ENCODE measurements at places on chromosomes 6 and 20.

- DNase-seq: no peak
These were observed 92.2 kb upstream of the MPC1 start for GRCh38 chr6:166474721-166475565.

DNA sequence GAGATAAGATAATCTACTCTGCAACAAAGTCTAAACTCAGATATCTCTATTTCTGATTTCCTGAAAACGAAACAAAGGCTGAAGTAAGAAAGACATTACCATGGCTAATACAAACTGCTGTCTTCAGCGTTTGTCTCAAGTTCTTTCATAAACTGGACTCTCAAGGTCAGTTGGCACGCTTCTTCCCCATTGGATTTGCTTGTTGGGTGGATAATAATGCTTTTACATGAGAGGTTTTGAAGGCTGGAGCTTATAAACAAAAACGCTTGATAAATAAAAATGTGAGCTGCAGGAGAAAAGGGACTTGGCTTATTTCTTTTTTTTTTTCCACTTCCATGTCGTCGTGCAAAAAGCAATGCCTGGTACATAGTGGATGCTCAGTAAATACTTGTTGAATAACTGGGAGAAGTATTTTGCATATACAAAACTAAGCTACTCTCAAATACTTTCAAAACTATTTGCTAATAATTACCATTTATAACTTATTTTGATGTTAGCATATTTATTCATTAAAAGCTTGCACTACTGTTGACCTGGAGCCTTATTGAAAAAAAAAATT lies 65.7 kb upstream of the EEF1A1 start:
- no peak for DNase-seq

- DNase-seq: no peak
These were observed 95.8 kb upstream of the STXBP5 start for GRCh38 chr6:147108259-147108910.

DNA sequence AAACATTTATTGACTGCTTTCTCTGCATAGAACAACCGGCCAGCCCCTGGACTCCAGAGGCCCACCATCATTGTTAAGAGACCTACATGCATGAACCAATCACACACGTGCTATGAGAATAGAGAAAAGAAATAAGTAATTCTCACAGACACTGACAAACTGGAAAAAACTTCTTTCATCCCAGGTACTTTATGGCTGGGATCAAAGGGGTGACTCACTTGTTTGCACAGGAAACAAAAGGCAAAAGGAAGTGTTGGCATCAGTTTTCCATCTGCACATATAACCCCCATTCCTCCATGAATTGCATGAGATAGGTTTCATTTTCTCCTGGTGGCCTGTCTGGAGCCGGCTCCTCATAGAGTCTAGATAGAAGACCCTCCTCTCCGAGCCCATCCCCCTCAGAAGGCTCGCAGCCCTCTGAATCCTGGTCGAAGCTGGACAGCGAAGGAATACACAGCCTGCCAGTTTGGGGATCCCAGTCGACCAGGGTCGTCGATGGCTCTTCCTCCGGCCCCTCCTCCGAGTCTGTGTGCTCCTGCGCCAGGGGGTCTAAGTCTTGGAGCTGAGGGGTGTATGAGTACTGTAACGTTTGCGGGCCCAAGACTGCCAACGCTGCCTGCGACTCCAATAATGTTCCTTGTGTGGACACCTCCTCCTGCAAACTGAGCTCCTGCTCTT lies 43.3 kb downstream of the IL20RA start:
- peak; percentile 39 for DNase-seq

DNA sequence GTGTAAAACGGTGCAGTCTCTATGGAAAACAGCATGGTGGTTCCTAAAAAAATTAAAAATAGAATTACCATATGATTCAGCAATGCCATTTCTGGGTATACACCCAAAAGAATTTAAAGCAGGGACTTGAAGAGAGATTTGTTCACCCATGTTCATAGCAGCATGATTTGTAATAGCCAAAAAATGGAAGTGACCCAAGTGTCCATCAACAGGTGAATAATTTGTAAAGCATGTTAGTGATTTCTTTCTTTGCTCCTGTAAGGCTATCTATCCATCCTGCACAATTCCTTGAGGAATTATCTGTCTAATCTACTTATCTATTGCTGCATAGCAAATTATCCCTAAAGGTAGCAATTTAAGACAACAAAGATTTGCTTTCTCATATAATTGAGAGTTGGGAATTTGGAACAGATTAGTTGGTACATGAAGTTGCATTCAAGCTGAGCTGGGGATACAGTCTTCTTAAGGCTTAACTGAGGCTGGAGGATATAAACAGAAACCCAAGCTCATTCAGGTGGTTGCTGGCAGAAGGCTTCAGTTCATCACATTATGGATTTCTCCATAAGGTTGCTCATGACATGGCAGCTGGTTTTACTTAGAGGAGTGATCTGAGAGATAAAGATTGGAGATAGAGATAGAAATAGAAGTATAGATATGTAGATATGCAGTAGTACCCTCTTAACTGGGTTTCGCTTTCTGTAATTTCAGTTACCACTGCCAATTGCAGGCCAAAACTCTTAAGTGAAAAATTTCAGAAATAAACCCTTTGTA lies 62.0 kb downstream of the IL22RA2 start:
- DNase-seq: no peak

DNA sequence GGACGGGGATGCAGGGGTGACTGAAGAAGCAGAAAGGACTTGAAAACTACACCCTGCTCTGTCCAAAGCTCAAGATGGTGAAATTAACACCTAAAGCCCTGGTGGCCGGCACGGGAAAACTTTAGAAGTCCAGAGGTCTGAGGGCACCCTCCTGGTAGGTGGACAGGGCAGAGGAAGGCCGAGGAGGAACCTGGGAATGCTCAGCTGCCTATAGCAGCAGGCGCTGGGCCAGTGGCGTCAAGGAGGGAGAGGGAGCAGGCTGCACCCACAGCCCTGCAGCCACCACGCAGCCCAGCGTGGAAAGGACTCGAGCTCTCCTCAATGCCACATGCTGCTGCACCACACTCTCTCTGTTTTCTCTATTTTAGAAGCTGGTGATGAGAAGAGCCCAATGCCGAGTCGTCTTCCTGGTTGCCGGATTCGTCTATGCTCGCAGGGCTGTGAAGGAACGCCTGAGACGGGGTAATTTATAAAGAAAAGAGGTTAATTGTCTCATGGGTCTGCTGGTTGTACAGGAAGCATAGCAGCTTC lies 248.3 kb upstream of the AFDN start:
- DNase-seq: no peak

DNA sequence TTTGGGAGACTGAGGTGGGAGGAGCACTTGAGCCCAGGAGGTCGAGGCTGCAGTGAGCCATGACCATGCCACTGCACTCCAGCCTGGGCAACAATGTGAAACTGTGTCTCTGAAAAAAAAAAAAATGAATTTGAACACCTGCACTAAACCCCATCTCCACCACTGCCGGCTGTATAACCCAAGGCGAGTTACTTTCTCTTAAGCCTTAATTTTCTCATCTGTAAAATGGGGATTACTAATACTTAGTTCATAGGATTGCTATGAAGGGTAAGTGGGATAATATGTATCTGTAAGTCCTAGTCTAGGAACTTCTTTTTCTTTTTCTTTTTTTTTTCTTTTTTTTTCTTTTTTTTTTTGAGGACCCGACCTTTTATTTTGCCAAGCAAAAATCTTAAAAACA lies 61.5 kb downstream of the SHLD1 start:
- DNase-seq: no peak

- no peak for DNase-seq
These were observed 126.0 kb upstream of the LRFN2 start for GRCh38 chr6:40713002-40713719.

- DNase-seq: no peak
These were observed 22.4 kb upstream of the PBOV1 start for GRCh38 chr6:138240476-138241245.

GRCh38 chr6:140275725-140276124 lies 901.3 kb upstream of the CITED2 start:
- DNase-seq: no peak

- DNase-seq: no peak
These were observed 114.6 kb downstream of the RCAN2 start for GRCh38 chr6:46376562-46377061.

- peak; percentile 58 for DNase-seq
These were observed 842.2 kb downstream of the EPHA7 start for GRCh38 chr6:92577077-92577719.

- DNase-seq: no peak
These were observed 99.2 kb upstream of the TMEM181 start for GRCh38 chr6:158460602-158461169.

DNA sequence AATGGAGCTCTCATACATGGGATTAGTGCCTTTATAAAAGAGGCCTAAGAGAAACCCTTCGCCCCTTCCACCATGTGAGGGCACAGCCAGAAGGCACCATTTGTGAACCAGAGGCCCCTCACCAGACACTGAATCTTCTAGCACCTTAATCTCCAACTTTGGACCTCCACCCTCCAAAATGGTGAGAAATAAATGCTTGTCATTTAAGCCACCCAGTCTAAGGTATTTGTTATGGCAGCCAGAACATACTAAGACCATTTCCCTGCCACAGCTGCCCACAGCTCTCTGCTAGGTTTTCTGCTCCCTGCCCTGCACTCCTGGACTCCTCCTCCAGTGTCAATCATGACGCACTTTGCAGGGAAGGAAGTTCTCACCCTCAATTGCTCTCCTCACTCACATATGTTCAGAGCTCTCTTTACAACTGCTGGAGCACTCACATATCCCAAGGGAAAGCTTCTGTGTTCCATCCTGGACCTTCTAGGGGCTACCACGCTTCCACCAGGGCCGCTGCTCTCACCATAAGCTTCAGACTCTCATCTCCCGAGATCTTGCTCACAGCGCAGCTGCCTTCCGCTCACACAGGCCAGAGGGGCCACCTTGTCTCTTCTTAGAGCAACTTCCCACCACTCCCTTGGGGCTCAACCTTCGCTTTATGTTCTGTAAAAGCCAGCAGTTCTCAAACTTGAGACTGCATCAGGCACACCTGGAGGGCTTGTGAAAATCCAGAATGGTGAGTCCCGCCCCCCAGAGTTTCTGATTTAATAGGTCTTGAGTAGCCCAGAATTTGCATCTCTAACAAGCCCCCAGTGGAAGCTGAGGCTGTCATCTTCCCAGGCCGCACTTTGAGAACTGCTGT lies 1.6 kb upstream of the LY86 start:
- no peak for DNase-seq

DNA sequence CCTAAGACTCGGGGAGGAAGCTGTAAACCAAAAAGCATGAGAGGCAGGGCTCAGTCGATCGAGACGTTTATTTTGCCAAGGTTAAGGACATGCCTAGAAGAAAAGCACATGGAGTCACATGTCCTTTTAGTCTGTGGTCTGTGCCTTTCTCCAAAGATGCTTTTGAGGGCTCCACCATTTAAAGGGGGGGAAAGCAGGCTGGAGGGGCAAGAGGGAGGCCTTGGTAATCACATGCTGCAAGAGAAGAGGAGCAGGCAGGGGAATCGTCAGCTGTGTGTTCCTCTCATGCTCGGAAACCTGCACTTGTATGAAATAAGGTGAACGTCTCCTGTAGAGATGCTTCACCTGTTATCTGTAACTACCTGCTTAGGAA lies 9.1 kb upstream of the YTHDF1 start:
- no peak for DNase-seq

DNA sequence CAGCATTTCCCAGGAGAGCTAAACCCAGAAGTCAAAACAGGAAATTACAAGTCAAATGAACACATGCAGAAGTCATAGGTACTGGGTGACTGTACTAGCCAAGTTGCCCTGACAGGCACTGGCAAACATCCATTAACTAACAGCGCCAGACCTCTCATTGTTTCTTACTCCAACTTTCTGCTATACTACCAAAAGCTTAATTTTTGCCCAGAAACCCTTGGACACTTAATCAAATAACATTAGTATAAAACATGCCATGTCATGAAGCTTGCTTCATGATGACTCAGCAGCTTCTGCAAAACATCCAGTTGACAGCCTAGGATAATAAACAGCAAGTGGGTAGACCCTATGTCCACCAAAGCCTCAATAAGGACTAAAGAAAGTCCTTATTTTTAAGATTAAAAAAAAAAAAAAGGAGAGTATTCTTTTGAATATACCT lies 3.5 kb downstream of the NUP153 start:
- no peak for DNase-seq
